Activated CD4-positive, alpha-beta memory T cell treated with anti-CD3 and anti-CD28 coated beads, Interleukin-2, amount 10 ng/mL, durations not matched to agents 7 days and 5 days (primary cell): ENCODE measurements at places on chromosomes 6 and 20.

DNA sequence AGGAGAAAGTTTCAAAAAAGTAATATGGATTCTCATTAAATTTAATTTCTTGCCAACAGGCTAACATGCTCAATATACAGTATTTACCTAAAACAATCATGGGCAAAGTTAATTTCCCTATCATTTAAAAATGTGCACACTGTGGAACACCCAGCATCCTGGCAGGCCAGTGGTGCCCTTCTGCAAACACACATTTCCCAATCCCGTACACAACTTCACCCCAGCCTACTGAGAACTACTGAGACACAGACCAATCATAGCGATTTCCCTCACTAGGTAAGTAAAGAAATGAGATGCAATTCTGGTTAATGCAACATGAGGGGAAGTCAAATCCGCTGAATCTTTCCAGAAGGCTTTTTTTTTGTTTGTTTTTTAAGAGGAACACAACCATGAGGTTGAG is 7.6 kb downstream of the USP45 start:
- DNase-seq = no peak

GRCh38 chr6:5343998-5344397 is 82.7 kb downstream of the FARS2 start:
- DNase-seq = no peak

DNA sequence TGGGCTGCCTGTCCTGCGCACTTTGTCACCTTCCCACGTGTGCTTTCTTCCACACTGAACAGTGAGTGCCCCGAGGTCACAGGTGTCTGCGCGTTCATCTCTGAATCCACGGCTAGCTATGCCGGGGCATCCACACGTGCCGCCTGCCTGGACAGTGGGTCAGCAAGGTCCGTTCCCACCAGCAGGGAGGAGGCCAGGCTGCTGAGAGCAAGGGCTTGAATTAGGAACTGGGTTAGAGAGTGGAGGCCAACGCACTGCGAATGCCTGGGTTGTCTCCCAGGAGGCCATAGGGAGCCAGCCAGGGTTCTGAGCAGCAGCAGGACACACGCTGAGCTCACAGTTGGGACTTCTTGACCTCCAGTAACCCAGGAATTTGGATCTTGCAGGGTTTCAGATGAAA is 248.1 kb downstream of the TAF4 start:
- no peak for DNase-seq

- no peak for DNase-seq
Measured at GRCh38 chr6:116390581-116390980, 19.8 kb downstream of the DSE start.

DNA sequence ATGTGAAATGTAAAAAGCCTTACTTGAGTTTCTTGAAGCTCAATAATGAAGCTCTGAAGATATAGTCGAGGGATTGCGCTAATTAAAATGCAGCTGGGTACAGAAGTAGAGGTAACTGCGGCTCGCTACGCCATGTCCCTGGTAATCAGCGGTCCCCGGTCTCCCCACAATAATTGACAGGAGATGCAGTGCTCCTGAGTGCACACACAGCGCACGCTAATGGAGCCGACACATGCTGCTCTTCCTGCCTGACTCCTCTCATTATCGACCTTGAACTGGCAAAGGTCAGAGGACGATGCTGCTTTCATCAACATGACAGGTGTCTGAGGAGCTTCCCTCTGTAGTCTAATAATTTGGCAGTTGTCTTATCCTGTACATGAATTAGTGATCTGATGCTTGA is 365.9 kb downstream of the RNF144B start:
- no peak for DNase-seq
